NCI-H446 treated with DMSO at 0.1 percent for 48 hours (cell line): ENCODE measurements at places on chromosomes 2 and 18.

DNA sequence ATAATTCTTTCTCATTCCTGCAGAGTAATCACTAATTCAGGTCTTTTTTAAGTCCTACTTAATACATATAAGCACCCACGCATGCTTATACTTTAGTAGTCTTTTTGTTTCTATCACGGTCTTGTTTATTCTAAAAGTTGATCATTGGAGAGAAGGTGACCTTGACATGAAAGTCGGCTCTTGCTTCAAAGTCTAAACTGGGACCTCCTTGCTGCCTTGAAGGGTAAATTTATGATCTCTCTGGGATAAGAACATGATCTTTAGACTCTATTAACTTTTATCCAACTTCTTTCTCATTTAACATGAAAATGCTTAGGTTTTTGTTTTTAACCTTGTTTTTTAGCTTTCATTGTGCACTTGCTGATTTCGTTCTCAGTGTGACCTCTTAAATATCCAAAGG is 792.3 kb downstream of the DPP10 start:
- DNase-seq, result no peak

DNA sequence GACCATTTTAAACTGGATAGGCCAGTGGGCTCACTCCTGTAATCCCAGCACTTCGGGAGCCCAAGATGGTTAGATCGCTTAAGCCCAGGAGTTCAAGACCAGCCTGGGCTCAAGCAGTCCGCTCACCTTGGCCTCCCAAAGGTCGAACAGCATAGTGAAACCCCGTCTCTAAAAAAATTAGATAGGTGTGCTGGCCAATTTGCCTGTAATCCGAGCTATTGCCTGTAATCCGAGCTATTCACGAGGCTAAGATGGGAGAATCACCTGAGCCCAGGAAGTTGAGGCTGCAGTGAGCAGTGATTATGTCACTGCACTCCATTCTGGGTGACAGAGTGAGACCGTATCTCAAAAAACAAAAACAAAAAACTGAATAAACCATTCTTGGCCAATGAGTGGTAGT is 52.6 kb upstream of the EMILIN2 start:
- DNase-seq, result no peak

- no peak for DNase-seq
Observed at GRCh38 chr2:205655779-205656456, 26.4 kb upstream of the NRP2 start.

DNA sequence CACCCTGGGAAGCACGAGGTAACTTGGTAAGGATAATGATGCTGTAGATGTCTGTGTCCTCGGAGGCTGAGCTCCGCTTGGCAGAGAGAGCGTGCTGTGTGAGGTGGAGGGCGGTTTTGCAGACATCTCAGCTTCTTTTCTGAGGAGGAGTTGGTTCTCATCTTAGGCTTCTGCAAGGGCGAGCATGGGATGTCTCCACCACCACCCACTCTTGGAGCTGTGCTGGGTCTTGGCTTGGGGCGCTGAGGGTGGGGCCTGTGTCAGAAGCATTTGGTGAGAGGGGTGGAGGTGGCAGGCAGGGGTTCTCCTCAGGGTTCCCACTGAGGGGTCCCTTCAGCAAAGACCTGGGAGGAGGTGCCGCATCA is 9.2 kb downstream of the OXER1 start:
- no peak for DNase-seq

DNA sequence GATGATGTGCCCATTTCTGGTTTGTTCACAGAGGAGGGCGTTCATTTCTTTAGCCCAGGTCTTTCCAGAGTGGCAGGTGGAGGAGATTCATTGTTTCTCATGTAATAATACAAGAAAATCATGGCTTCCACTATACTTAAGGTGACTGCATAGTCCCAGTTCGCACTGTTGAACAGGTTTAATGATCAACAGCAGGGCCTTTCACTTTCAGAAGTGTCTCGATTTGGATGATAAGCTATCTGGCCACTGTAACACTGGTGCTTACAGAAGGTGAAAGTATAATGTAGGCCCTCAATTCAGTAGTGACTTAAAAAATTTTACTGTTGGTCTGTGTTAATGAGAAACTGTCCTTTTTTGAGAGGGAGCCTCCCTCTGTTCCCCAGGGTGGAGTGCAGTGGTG is 1.4 kb downstream of the RMC1 start:
- DNase-seq, result no peak

GRCh38 chr18:41719808-41720207 is 235.2 kb upstream of the PIK3C3 start:
- DNase-seq, result no peak

DNA sequence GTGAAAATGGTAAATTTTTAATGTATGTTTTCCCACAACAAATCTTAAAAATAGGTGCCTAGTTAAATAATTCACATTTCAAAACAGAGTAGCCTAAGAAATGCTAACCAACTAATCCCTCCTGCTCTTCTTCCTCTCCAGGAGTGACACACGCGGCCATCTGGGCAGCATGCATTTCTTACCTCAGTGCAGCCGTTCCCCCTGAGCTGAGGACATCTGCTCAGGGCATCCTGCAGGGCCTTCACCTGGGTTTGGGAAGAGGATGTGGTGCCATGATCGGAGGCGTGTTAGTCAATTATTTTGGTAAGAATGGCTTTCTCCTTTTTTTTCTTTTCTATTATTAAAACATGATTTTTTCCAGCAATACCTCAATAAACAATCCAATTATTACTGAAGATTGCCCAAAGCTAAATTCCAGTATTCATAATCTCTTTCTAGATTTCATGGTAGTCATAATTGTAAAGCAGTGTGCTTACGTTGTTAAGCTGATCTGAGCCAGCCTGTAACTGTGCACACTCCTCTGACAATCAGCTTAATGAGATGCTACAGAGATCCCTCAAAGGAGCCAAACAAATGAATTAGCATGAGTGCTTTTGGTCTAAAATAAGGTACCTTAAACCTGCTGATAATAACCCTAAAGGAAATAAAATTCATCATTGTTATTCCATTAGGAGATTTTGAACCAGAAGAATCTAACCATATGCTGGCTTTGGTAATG is 45.8 kb downstream of the NEMP2 start:
- no peak for DNase-seq

DNA sequence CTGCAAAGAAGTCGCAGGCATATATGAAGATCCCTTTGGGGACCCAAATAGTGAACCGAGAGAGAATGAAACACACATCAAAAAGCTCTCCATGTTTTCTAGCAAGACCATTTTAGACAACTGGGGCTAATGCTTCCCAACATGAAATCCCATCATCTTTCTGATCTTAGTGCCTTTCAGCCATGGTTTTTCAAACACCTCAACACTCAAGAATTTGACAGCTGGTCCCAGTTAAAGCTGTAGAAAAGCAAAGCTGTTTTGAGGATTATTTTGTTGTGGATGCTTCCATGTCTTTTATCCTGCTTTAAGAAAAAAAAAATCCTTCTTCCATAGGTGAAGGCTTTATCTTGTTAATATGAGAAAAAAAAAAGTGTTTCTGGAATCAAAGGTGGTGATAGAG is 259.1 kb downstream of the STK39 start:
- DNase-seq, result no peak

DNA sequence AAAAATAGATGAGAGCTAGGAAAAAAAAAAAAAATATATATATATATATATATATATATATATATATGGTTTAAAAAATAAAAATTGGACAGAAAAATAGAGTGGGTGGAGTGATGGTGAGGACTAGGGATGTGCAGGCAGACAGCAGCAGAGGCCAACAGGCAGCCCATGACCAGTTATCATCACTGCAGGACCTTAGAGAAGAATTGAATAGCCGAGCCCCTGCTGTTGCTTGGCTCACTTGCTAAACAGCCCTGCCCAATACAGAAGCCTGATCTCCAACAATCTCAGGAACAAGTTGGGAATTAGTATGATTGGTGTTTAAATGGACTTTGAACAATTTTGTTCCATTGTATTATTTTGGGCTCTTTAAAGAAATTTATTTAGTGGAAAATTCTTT is 967.5 kb upstream of the PIK3C3 start:
- no peak for DNase-seq
